ENCODE measurements at places on chromosomes 6 and 20. TPM values are rescaled to one million over a fixed set of nuclear protein-coding genes. Genes with fewer than 3 reads are reported as not detected.

DNA sequence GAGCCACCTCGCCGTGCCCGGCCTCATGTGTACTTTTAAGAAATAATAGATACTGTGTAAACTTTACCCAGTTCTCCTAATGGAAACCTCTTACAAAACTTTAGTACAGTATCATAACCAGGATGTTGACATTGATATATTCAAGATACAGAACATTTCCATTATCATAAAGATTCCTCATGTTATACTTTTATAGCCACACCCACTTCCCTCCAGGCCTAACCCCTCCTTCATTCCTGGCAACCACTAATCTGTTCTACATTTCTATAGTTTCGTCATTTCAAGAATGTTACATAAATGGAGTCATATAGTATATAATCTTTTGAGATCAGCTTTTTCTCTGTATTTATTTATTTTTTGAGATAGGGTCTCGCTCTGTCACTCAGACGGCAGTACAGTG, 52.6 kb upstream of the SALL4 start:
- DNase-seq, result no peak

ECT2L gene
- not detected for total RNA-seq

LY6G6D gene
- not detected for total RNA-seq

- no peak for DNase-seq
Measured at GRCh38 chr20:20993372-20993771, 112.8 kb downstream of the LINC00237 start.

- DNase-seq, result no peak
Measured at GRCh38 chr6:87561017-87561416, 28.8 kb downstream of the RARS2 start.

AGER gene
- total RNA-seq, result 4.9 TPM

GRCh38 chr6:52233975-52234823, 10.1 kb downstream of the IL17F start:
- peak; percentile 71 for DNase-seq

GRCh38 chr20:35871259-35871771, 83.0 kb downstream of the SCAND1 start:
- DNase-seq, result no peak

DNA sequence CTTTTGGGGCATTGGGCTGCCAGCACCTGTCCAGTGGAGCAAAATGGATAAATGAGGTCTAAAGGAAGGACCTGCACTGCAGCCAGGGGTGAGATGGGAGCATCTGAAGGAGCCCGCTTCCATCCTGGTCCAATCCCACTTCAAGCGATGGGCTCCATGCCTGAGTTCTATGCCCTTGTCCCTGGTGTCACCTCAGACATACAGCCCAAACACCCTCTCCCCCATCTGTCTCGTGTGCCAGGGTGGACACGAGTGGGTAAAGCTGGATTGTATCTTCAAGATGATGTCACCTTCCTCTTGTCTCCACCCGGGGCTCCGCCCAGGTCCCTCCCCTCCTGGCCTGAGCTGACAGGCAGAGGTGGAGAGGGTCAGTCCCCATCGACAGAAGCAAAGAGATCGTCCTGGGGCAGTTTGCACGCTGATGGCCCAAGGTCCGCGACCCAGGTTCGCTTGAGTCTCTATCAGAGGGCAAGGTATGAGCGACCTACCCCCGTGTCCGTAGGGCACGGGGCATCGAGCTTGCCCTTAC, 544 bp downstream of the SMIM29 start:
- DNase-seq, result peak; percentile 53

LY6G5C gene
- total RNA-seq, result 2.1 TPM

Measured in HT-29 (cell line).